Fibroblast of lung (primary cell): ENCODE measurements at places on chromosomes 2 and 18.

GRCh38 chr2:230723363-230723762 is 10.7 kb downstream of the CAB39 start:
- no peak for DNase-seq

DNA sequence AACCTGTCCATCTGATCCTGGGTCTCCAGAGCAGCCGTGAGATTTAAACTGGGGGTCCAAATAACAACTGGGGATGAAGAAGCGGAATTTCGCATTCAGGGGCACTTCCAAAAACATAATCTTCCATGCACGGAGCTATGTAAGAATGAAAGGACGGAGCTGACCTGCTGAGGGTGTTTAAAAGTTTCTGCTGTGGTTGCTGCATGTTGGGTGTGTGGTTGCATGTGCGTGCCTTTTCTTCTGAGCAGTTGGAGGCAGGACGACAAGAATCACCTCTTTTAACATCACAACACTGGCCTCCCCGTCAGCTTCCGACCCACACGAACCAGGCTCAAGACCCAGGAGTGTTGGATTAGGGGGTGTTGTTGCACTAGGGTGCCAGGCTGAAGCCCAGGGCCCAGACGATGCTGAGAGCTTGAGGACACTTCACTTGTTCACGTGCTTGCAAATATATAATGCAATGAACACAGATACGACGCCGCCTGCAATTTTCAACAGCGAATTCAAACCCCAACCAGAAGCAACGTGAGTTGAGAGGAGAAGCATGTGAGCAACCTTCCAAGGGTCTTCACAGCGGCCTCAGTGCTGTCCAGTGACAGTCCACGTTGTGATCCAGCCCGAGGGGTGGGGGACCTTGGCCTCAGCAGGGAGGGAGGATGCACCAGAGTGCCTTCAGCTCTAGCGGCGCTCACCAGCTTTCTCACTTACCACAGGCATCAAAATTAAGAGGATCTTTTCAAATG is 76.0 kb upstream of the SALL3 start:
- DNase-seq: no peak

DNA sequence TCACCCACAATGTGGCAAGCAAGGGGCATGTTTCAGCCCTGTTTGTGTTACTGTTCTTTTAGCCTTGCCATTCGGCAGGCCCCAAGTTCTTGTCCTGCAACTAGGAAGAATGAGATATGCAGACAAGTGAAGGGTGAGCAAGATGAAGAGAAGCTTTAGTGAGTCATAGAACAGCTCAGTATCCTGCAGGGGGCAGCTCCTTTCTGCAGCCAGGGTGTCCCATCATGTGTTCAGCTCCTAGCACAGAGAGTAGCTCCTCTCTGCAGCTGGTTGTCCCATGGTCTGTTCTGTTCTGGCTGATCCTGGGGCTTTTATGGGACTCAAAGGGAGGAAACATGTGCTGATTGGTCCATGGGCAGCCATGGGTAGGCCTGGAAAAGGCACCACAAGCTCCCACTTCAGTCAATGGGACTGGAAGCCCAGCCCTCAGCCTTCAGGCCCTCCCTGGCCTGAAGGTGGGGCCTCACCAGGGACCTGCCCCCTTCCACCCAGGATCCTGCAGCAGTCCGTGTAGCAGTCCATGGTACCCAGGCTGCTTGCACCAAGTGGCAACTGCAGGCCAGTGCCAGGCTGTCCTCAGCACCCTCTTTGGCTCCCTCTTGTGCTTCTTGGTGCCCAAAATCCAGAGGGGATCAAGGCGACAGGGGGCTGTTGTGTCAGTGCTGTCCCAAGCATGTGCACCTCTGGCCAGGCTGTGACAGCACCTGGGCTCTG is 326.4 kb downstream of the NR4A2 start:
- DNase-seq: no peak

DNA sequence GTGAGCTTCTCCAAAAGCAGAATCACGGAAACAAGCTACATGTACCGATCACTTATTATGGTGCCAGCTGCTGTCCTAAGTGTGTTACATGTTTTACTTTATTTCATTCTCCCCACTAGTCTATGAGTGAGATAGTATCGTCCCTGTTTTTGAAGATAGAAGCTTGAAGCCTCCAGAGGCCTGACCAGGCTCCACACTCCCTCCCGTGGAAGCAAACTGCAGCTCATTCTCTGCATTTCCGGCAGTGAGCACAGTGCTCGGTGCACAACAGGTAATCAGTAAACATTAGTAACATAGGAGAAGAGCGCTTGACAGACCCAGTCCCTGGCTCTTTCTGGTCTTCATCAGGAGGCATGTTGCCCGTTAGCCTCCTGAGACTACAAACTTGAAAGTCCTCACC is 72.9 kb downstream of the ZBTB7C start:
- DNase-seq: no peak

DNA sequence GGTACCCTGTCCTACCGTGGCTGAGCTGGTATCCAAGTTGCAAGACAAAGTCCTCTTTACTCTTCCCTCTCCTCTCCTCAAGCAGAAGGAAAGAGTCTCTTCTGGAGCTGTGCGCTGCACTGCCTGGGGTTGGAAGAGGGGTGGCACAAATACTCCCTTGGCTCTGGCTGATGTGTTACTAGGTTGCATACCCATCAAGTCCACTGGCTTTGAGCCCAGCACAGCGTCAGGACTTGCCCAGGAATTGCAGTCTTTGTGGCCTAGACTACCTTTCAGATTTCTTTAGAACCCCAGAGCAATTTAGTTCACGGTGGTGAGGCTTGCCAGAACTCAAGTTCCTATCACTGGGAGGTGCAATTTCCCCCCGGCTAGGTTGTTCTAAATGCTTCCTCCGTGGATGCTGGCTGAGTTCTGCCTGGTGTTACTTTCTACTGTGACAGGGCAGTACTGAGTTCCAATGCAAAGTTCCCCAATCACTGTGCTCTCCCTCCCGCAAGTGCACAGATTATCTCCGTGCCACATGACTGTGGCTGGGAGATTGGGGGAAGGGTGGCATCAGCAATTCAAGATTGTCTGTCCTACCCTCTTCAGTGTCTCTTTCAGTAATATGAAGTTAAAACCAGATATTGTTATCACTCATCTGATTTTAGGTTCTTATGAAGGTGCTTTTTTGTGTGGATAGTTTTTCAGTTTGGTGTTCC is 13.4 kb downstream of the MYO3B start:
- no peak for DNase-seq
